ENCODE measurements at places on chromosomes 12 and 14.
A peak's percentile ranks its signal among the peaks of the same experiment; 100 is the strongest.

- DNase-seq: peak; percentile 85
These were observed 67.2 kb downstream of the GNS start for GRCh38 chr12:64691795-64692583.

DNA sequence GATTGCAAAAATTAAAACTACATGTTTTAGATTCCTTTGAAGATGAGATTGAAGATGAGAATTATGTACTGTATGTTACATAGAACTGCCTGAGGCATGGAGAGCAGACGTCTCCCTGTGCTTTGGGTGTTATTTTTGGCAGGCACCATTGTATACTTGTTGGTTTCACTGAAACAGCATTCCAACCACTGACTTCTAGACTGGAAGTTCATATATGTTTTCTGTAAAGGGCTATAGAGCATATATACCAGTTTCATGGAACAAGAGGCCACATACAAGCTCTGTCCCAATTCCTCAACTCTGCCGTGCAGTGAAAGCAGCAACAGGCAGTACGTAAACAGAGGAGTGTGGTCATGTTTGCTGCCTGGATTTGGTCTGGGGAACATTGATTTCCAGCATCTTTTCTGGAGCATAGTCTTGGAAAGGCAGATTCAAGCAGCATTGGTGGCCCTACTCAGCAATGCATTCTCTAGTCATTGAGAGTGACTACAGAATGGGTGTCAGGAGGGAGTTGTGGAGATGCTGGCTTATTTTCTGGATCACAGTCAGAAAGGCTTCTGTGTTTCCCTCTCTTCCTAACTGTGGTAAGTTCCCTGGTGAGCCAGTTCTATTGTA, 57.6 kb upstream of the CNTN1 start:
- DNase-seq: no peak

GRCh38 chr14:23469127-23469905, at the start of gene NGDN:
TSS of gene NGDN (plus strand) at chr14:23469703. CDS start at chr14:23469716, 13 bp downstream.
- peak; percentile 100 for DNase-seq

- no peak for DNase-seq
These were observed 82.4 kb downstream of the SCAF11 start for GRCh38 chr12:45907955-45908354.

DNA sequence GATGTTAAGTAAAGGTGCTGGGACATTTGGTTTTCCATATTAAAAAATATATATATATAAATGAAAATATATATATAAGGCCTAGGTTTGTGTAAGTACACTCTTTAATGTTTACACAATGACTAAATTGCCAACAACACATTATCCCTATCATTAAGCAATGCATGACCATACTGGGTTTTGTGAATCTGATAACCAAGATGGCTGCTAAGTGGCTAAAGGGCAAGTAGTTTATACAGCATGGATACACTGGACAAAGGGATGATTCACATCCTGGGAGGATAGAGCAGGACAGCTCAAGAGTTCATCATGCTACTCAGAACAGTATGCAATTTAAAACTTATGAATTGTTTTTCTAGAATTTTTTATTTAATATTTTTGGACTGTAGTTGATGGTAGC, 89.3 kb downstream of the FIGNL2 start:
- no peak for DNase-seq

- DNase-seq: no peak
These were observed 74.4 kb downstream of the MGST1 start for GRCh38 chr12:16421806-16422205.

DNA sequence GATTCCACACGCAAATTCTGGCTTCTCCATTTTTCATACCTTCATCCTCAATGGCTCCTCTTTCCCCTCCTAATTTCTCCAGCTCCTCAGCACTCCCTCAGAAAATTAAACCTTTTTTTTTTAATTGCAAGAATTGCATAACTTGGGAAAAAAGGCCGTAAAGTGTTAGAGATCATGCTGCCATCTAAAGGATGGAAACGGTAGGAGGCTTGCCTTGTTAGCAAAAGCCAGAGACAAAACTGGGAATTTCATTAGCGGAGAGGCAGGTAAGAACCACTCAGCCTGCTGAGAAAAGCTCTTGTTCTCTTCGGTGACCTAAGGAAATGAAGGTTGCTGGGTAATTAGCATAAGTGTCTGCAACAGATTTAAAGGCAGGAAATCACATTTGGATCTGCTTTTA, 204.3 kb downstream of the AEBP2 start:
- DNase-seq: peak; percentile 16
